ENCODE measurements at places on chromosomes 2 and 18.

- DNase-seq = no peak
Observed at GRCh38 chr18:45715212-45715780, 8.7 kb upstream of the SLC14A1 start.

DNA sequence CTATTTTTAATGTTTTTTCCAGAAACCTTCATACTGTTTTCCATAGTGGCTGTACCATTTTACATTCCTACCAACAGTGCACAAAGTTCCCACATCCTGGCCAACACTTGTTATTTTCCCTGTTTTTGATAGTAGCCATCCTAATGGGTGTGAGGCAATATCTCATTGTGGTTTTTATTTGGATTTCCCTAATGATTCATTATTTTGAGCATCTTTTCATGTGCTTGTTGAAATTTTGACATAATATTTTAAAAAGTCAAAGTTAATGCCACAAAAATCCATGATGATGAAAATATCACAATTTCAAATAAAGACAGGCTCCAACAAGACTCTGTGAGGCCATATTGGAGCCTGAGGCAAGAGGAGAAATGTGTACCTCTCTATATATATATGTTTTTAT, 50.2 kb downstream of the VWA3B start:
- no peak for DNase-seq

DNA sequence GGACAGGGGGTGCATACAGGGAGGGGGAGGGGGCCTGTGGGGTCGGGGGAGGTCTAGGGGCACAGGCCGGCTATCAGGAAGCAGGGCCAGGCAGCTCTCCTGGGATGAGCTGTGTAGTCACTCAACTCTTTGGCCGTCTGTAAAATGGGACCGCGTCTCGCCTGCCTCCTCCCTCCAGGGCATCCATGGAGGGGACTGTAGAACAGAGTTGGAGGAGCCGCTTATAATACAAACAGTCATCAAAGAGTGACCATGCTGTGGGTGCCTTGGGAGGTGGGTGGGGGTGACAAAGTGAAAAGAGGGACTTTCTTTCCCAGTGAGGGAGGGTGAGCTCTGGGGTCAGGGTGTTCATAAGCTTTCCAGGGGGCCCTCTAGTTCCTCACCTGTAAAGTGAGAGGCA, 169.6 kb upstream of the HAAO start:
- no peak for DNase-seq

GRCh38 chr2:101969723-101970122, 22.0 kb upstream of the IL1R2 start:
- no peak for DNase-seq

DNA sequence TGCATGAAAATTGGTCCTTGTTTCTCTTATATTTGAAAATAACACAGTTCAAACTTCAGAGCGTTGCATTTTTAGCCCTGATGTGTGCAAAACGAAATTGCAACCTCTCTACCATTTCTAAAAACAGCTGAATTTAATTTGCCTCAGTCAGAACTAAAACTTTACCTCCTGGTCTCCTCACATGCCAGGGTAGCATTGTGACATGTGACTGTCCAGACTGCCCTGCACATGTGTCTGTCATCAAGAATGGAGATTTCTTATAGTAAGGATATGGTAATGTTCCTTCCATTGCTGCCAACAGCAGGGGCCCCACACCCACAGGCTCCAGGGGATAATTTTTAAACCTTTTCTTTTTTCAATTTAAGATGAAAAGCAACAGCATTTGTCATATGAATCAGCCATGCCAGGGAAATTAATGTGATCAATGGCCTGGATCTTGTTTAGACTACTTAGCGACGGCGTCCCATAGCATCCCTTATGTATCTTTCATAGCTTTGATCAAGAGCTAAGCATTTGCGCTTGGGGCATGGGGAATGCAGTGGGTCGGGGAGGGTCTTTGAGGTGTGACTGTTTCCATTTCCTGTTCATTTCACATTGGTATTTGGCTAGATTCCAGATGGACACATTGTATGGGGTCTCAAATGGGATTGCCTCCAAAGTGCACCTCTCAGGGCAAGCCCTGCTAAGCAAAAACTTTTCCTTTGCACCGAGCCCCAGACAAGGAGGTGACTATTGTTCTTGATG, 92.4 kb upstream of the RASGRP3 start:
- no peak for DNase-seq

DNA sequence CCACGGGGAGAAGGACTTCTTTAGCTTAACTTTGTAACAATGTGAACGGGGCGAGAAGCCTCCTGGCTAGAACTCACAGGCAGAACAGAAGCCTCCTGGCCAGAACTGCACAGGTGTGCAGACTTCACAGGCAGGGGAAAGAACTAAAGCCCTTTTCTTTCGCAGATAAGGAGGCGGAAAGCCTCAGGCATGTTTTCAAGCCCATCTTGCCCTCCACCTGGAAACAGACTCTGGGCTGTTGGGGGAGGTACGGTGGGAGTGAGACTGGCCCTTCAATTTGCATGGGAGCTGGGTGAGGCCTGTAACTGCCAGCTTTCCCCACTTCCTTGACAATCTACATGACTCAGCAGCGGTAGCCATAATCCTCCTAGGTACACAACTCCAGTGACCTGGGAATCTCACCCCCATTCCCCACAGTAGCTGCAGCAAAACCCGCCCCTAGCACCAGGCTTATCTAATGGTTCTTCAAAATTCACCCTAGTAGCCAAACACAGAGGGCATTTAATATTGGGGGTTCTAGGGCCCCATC, 22.9 kb upstream of the ABCA12 start:
- DNase-seq = no peak

DNA sequence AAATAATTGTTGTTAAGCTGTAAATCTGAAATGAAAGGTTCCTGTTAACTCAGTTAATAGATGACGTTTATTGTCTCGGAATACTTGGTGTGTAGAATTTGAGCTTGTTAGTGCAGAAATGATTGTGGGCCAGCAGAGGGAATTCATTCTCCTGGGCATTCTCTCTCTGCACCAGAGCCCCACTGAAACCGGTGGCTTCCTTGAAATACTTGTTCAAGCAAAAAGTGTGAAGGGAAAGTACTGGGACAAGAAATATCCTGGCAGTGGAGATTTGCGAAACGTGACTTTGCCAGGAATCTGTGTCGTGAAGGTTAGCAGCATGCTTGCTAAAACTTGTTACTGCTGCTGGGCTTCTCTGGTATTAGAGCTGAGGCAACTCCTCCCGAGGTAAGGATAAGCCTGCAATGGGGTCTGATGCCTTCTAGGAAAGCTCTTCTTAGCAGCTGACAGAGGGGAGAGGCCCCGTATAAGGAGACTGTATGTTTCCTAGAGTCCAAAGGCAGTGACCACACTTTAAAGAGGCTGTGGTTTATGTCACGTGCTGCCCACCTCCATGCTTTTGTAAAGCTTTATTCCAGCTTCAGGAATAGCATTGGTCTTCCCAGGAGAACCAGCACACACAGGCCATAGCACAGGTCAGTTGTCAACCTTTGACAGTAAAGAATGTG, 2.0 kb downstream of the ITGA6 start:
- DNase-seq = no peak

- no peak for DNase-seq
Observed at GRCh38 chr2:219368690-219369191, 19.0 kb downstream of the DNPEP start.

DNA sequence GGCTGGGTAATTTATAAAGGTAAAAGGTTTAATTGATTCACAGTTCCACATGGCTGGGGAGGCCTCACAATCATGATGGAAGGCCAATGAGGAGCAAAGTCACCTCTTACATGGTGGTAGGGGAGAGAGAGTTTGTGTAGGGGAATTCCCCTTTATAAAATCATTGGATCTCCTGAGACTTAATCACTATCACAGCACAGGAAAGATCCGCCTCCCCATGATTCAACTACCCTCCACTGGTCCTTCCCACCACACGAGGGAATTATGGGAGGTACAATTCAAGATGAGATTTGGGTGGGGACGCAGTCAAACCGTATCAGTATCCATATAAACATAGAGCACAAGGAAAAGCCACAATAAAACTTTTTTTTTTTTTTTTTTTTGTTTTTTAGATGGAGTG, 172.6 kb upstream of the PIEZO2 start:
- no peak for DNase-seq

Data from CD4-positive, CD25-positive, alpha-beta regulatory T cell (primary cell).